Hypothalamus (tissue), 51 donors: ENCODE measurements at places on chromosomes 12 and 14.

DNA sequence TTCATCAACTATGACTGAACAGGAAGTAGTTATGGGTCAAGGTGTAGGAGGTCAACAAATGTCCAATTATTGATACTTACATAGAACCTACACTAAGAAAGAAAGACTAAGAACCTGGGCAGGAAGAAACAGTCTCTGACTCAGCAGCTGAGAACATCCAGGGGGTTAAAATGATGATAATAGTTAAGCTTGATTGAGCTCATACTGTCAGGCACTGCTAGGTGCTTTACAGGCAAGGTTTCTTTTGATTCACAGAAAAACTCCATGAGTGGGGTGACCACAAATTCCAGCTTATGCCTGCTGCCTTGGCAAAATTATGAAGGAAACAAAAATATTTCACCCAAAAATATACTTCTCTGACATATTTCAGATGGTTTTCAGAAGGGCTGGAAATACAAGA, 75.0 kb downstream of the ACADS start:
- no peak for DNase-seq

DNA sequence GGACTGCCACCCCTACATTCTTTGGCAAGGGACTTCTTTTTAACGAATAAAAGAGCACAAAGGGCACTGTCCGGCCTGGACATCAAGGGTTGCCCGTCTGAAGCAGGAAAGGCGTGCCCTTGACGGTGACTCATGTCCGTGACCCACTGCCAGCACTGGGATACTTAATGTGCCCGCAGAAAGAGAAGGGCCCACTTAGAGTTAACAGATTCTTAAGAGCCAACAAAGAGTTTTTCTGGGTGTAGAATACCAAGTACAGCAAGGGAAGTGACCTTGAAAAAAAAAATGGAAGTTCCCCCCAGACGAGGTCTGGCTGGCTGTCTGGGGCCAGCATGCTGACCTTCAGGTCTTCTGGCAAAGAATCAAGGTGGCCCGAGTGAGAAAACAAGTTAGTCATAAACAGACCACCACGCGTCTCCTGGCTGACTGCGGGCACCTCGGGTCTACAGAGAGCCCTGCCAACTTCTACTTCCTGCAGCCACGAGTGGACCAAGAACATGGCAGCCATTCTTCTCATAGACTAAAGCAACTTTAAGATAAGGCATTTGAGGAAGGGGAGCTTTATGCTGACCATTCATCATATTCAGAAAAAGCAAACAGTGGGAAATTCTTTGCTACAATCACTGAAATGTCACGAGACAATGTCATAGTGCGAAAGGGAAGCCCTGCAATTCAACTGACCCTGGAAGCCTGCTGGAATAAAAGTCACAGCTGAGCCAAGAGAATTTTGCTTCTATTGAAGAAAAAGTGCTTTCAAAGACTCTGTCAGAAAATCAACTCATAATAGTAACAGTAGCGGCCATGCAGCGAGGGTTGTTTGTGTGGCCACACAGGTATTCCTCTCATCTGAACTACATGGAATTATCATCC, 10.5 kb upstream of the SELPLG start:
- DNase-seq: peak; percentile 20

DNA sequence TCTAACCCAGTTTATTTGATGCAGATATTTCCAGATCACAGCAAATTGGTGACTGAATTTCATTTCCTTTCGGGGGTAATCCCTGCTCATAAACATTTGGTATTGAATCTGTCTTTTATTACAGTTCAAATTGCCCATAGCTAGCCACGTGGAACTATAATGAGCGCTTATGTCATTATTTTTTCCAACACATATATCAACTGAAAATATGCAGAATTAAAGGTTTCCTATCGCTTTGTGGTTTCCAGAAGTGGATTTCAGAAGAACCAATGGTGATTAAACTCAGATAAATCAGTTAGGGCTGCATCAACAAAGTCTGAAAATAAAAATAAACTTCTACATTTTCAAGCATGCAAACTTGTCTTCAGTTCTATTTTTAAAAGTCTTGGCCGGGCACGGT, 111.9 kb downstream of the PIK3C2G start:
- DNase-seq: no peak

- DNase-seq: no peak
Measured at GRCh38 chr12:99367181-99367580, 280.4 kb upstream of the GARIN6 start.

DNA sequence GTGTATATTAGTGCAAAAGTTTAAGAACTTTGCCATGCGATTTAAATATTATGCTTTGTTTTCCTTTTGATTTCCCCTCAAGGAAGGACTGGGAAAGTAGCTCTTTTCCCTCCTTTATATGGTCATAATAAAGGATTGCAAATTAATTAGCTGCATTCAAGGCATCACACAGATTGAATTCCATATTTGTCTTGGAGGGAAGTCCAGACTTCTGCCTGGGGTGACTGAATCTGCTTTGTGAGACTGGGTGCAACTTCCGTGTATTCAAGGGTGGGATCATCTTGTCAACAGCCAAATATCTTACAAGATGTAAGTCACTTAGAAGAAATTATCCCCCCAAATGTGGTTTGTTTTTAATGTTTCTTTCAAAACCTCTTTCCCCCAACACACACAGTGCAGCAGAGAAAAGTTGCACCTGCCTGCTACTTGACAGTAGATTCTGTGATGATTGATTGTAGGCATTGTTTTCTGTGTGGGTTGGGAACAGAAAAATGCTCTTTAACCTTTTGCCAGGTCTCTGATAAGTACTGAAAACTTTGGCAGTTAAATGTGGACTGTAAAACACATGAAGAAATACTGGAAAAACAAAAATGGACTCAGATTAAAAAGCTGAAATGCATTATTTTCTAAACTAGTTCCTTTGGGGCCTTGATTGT, 28.4 kb downstream of the STK38L start:
- no peak for DNase-seq

- DNase-seq: no peak
Measured at GRCh38 chr12:63897931-63898330, 53.4 kb downstream of the SRGAP1 start.

GRCh38 chr12:50566066-50566465, 61.3 kb downstream of the DIP2B start:
- no peak for DNase-seq

DNA sequence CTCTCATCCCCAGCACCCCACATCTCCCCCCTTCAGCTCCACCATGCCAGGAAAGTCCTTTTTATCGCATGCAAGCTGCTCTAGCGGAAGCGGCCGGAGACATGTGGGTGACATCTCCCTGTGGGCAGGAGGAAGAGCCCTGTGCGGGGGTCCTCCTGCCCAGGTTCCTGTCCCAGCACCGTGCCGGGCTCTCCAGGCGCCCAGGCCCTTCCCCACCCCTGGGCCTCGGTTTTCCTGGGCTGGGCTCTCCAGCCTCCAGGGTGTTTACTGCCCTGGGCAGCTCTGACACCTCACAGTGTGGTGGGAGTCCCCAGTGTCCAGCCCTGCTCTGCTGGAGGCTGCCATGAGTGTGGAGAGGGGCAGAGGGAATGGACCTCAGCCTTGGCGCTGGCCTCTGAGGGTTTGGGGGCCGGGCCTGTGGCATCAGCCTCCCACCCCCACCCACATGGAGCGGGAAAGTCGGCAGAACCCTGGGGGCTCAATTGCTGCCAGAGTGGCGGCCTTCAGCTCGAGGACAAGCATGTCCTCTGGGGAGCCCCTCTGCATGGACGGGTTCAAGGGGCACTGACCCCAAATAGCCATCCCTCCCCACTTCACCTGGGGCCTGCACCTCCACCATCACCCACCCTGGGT, 16.9 kb downstream of the ASPG start:
- DNase-seq: no peak

GRCh38 chr14:89635615-89636014, 218.6 kb upstream of the FOXN3 start:
- DNase-seq: no peak

- DNase-seq: no peak
Measured at GRCh38 chr12:66109056-66109455, 21.5 kb downstream of the LLPH start.

- DNase-seq: no peak
Measured at GRCh38 chr14:29062976-29063375, 296.4 kb downstream of the FOXG1 start.

GRCh38 chr14:60350366-60350720, 101.3 kb downstream of the PPM1A start:
- DNase-seq: no peak

GRCh38 chr14:92532490-92533163, 19.0 kb downstream of the RIN3 start:
- DNase-seq: no peak

DNA sequence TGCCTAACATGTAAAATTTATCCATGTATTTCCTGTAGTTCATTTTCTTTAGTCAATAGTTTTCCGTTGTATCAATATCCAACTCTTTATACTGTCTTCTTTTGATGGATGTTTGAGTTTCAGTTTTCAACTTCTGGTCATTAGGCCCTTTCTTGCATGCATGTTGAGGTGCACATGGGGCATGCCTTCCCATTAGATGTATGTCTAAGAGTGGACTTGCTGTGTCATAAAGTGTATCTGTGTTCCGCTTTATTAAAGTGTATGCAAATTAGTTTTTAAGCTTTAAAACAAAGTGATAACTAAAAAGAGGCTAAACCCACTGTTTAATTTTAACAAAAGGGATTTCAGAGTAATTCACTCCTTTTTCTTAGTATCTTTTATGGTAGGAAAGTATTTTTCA, 441.1 kb downstream of the PCNX1 start:
- no peak for DNase-seq

DNA sequence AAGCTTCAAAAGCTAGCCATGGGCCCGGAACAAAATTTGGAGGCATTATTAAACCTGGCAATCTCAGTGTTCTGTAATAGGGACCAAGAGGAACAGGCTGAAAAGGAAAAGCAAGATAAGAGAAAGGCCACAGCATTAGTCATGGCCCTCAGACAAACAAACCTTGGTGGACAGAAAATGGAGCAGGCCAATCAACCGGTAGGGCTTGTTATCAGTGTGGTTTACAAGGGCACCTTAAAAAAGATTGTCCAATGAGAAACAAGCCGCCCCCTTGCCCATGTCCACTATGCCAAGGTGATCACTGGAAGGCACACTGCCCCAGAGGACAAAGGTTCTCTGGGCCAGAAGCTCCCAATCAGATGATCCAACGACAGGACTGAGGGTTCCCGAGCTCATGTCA, 653.9 kb upstream of the TMEM132C start:
- no peak for DNase-seq

DNA sequence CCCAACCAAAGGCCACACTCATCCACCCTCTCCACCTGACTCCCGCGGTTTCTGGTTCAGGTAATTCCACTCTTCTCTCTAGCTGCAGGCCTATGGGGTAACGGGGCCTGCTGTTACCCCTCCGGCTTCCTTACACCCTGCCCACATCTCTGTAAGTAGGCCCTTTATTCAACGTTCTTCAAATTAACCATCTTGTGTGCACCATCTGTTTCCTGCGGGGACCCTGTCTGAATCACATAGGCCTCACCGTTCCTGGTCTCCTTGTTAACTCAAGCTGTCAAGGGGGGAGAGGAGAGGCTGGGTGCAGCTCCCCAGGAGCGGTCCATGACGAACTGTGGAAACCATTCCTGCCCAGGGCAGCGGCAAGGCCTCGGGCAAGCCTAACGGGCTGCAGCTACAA, 9.3 kb upstream of the DLK1 start:
- no peak for DNase-seq

DNA sequence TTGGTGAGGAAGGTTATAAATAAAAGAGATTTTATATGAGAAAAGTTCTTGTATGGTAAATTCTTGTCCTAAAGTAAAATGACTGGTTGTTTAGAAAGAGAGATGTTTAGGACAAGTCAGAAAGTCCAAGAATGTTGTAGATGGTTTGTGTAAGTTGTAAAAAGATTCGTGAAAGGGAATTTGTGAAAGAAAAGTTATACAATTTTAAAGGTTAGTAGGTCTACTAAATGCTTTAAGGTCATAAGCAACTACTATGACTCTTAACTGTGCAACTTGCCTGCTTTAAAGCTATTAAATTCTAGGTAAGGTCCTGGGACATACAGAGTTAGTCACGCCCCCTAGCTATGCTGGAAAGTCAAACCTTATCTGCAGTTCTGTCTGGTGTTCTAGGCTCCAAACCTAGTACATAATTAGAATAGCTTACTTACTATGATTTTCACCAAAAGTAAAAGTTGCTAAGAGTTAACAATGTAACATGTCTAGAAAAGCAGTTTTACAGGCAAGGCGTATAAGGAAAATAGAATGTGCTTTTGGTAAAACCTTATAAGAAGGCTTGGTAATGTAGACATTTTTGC, 11.2 kb upstream of the DHRS2 start:
- no peak for DNase-seq

DNA sequence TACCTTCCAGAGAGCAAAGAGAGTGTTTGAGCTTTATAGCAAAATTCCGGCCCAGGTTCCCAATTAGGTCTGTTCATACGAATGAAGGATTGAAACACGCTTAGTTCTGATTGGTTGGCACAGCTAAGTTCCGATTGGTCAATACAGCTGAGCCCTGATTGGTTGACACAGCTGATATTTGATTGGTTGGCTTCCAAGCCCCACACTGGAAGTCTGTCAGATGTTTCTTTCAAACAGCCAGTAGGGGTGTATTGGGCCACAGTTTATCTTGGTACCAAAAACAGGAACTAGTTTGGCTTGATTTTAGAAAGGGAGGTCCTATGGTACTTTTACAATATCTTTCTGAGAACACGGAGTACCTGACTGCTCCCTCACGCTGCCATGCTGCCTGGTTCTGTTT, 93.4 kb downstream of the CAND1 start:
- no peak for DNase-seq

- DNase-seq: no peak
Measured at GRCh38 chr14:104432611-104433231, 146.8 kb upstream of the C14orf180 start.

DNA sequence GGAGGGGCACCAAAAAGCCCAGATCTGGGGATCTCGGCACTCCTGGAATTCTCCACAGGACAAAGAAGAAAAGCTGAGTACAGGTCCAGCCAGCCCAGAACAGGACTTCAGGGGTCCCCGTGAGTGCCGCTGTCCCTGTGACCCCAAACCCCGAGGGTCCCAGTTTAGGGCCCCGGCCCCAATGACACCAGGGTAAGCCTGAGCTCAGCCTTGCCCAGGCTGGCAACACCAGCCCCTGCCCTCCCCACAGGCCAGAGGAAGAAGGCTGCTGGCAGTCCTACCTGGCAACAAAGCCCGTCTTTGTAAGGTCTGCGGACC, 1.8 kb downstream of the CDK2AP1 start:
- no peak for DNase-seq

DNA sequence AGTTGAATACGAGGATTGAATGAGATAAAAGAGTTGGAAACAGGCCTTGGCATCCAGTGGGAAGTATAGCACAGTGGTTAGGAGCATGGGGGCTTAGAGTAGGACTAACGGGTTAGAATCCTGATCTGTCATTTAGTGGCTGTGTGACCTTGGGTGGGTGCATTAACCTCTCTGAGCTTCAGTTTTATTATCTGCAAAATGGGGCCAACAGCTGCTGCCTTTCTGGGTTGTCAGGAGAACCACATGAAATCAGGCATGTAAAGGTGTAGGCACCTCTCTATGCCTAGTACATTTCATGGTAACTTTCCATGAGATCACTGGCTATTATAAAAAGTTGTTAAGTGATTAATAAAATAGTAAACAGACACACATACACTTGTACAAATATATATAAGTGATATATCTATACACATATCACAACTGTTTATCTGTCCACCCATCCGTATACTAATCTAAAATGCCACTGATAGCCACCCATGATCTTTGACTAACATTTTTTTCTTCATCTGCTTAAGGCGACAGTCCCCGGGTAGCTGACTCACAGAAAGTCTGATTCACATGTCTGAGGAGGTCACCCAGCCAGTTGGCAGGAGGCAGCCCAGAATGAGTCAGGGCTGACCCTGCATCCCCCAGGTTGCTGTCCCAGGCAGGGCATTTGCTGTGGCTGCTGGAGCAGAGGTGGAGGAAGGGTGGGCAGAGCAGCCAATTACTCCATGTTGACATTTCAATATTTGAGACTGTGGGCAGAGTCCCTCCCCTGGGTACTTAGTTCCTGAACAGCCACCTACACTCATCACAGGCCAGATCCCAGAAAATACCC, 125.6 kb upstream of the NOS1 start:
- DNase-seq: no peak
